Stimulated activated naive CD4-positive, alpha-beta T cell treated with Interleukin-2 at 50 U/mL for 16 hours (primary cell): ENCODE measurements at places on chromosomes 5 and 9.

- DNase-seq = no peak
Measured at GRCh38 chr9:98172604-98173003, 19.8 kb downstream of the CORO2A start.

DNA sequence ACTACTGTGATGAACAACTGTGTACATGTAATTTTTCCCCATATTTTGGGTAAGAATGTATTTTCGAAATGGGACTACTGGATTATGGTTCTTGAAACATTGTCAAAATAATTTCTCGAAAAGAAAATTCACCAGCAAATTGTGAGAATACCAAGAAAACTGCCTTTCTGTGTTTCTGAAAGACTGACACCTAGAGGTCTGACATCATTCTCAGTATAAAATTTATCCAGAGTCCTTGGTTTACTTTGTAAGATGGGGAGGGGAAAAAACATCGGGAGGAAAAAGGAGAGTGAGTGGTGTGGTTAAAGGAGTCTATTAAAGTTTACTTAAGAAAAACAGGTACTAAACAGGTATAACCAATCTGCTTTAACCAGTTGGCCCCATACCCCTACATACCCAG, 149.2 kb downstream of the CEP120 start:
- no peak for DNase-seq

- no peak for DNase-seq
Measured at GRCh38 chr5:176704817-176705216, 57.5 kb downstream of the TSPAN17 start.

DNA sequence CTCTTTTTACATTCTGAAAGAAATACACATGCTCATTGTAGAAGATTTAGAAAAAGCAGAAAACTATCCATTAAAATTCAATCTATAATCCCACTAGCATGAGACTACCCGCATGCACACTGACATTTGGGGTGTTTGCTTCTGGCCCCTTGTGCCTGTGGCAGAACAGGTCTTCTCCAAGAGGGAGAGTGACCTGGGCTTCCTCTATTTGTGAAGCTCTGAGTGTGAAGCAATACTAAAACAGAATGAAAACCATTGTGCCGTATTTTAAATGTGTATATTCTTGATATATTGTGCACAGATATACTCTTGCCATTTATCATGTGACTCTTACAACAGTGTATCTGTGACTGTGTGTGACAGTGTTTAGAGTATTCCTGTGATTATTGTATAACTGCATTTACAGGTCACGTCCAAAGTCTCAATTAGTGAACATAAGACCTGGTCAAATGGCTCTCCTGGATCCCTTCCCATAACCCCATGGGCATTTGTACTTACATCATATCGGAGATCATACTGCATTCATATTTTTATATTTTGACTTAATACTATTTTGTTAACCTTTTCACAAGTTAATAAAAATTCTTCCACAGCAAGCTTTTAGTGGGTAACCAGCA, 14.7 kb upstream of the CPEB4 start:
- no peak for DNase-seq

DNA sequence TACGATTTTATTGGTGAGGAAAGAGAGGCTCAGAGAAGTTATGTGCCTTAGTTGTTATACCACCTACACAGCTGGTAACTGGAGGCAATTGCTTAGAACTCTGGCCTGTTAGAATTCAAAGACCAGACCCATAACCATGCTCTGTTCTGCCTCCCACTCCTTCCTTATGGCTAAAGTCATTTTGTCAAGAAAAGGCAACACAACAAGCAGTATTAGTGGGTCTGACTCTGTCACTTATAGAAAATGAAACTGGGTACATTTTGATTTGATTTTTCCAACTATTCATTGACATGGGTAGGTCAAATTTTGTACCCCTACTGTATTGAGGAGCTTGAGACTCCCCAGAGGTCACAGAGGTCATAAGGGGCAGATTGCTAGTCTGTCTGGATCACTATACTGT, 44.5 kb upstream of the NR3C1 start:
- no peak for DNase-seq

- no peak for DNase-seq
Measured at GRCh38 chr5:17743580-17744435, 109.5 kb downstream of the TAF11L14 start.

DNA sequence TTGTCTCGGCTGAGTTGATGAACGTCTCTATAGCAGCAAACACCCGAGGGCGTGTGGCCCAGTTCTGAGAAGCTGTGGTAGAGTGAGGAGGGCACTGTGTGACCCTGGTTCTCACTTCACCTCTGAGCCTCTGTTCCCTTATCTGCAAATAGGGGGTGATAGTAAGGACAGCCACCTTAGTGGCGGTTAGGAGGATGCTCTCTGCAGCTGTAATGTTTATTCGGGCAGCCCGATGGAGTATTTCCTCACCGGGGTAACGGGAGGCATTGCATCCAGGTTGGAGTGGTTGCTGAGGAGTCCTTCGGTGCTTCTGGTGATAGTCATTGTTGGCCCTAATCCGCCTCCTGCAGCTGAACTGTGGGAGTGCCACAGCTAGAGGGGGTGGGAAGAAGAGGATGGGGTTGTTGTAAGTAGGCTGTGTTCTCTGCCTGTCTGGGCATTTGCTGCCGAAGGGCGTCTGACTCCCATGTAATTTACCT, 13.9 kb downstream of the PRRC2B start:
- DNase-seq = no peak

- DNase-seq = no peak
Measured at GRCh38 chr5:51484326-51484725, 101.1 kb downstream of the ISL1 start.

GRCh38 chr9:37528652-37529471, 43.1 kb downstream of the POLR1E start:
- peak; percentile 86 for DNase-seq

DNA sequence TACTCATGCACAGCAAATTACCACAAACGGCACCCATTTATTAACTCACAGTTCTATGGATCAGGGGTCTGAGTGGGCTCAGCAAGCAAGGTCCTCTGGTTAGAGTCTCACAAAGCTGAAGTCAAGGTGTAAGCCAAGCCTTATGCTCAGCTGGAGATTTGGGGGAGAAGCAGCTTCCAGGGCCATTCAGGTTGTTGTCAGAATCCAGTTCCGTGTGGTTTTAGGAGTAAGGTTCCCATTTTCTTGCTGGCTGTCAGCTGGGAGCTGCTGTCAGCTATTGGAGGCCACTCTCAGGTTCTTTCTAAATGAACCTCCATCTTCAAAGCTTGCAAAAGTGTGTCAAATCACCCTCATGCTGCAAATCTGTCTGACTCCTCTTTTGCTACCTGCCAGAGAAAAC, 17.7 kb downstream of the FCN2 start:
- no peak for DNase-seq

GRCh38 chr9:37149666-37150308, 29.4 kb downstream of the ZCCHC7 start:
- no peak for DNase-seq

GRCh38 chr9:95517559-95518425, 1.0 kb upstream of the PTCH1 start:
- DNase-seq = no peak

DNA sequence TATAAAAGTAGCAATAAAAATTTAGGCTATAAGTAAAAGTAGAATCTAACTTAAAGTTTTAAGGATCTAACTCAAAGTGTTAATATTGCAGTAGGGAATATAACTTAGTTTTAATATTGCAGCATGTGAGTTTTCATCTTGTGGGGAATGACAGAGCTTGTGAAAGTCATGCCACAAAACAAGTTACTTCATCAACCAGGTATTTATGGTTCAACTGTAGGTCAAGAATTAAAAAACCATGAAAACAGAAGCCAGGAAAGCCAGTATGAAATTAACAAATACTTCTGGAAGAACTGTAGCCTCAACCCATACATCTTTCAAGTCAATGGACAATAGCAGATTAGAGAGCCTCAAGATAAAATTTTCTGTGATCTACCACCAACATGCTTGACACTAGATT, 19.0 kb downstream of the HMGCS1 start:
- no peak for DNase-seq

GRCh38 chr9:129944506-129945116, 98.4 kb downstream of the FNBP1 start:
- DNase-seq = peak; percentile 31

GRCh38 chr9:87324613-87325194, 173.0 kb upstream of the DAPK1 start:
- no peak for DNase-seq

DNA sequence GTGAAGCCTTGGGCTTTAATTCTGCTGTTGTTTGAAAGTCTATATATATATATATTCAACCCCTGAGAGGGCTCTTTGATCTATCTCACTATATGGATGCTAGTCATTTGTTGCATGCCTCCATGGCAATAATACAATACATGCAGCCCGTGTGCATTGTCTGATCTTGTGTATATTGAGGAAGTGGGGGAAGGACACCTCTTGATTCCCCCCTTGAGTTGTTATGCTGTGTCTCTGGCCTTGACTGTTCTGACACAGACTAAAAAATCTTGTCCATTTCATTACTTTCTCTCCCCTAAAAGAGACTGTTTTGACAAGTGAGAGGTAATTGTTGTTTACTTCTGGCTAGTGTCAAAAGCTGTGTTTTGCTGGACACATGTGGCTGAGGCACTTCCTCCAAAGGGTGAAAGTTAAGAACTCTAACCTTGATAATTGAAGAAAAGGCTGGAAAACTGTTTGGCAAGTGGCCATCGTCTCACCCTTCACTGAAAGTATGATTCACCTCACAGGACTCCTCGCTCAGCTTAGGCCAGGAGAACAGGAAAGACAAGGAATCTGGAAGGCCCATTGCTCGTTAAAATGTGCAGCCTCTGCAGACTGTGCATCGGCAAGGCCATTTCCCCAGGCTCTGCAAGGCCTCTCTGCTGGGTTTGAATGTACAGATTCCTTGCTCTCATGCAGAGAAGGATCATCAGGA, 304.0 kb downstream of the PRELID2 start:
- DNase-seq = no peak

DNA sequence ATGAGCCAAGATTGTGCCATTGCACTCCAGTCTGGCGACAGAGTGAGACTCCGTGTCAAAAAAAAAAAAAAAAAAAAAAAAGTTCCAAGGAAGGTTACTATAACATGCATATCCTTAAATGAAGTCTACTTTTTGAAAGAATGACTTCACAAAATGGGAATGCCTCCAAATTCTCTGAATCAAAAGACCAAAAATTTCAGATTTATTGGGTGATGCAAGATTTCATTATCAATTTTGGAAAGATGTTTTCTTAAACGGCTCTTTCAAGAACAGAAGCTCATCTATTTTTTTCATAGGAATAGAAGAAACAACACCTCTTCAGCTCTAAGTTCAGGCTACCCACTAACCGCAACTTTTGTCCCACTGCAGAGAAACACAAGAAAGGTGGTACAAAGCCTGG, 69.9 kb downstream of the AUH start:
- no peak for DNase-seq

DNA sequence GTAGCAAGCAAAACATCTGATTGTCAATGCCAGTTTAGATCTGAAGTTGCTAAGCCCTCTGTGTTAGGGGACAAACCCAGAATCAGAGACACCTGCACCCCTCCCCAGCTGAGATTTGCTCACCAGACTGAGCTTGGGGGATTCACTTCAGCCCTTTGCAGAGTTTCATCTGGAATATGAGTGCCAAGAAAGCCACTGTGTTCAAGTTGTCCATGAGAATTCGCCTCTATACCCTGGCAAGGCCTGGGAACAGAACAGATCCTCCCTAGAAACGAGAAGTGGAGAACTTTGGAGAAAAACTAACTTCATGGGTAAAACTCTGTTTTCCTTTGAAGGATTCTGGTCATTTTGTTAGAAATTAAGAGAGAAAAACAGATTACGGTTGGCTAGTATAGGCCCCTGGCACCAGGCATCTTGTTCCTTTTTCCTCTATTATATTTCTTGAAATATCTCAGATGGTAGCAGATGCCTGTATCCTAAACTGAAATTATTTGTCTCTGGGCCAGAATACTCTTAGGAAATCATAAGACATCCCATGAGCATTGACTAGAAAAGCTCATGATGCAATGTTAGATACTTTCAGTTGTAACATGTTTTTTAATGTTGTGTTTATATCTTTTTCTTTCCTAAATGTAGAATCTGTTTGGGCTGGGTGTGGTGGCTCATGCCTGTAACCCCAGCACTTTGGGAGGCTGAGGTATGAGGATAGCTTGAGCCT, 64.4 kb downstream of the SNX18 start:
- no peak for DNase-seq

- no peak for DNase-seq
Measured at GRCh38 chr9:121734465-121734864, 83.0 kb downstream of the DAB2IP start.
